Effector CD8-positive, alpha-beta T cell (primary cell): ENCODE measurements at places on chromosomes 13 and 19.

DNA sequence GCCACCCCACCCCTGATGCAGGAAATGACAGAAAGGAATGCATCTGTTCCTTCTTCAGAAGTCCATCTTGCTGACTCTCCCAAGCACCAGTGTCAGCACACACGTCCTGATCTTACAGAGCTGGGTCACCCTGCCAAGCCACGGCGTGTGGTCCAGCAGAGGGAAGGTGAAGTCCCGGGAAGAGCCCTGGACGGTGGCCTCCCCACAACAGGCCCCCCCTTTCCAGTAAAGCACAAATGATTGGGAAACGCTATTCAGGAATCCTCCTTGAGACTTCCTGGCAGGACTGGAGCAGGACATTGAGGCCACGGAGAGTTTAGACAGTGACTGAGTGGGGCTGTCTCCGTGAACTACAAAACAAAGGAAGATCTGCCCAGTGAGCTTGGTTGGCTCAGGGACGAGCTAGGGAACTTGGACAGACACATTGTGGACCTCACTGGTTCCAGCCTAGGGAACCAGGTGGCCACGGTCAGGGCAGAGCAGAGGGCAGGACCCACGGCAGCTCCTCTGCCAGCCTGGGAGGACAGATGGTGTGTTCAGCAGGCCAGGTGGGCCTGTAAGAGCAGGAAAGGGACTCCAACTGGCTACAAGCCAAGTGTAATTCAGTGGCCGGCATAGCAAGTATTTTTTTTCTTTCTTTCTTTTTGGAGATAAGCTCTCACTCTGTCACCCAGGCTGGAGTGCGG is 41.7 kb downstream of the ELL start:
- DNase-seq = no peak

DNA sequence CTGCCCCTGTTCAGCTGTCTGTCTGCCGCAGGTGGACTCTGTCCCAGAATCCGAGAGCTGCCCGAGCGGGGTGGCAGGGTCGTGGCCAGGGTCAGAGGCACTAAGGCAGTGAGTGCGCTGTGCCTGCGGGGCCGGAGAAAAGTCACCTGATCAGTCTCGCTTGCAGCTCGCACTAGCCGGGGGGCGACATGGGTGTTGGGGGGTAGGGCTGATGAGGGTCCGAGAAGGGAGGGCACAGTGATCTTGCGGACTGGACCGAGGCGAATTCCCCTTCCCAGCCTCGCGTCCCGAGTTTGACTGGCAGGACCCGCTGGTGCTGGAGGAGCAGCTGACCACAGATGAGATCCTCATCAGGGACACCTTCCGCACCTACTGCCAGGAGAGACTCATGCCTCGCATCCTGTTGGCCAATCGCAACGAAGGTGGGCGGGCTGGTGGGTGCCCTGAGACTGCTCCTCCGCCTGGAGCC is 627 bp downstream of the GCDH start:
- DNase-seq = no peak

DNA sequence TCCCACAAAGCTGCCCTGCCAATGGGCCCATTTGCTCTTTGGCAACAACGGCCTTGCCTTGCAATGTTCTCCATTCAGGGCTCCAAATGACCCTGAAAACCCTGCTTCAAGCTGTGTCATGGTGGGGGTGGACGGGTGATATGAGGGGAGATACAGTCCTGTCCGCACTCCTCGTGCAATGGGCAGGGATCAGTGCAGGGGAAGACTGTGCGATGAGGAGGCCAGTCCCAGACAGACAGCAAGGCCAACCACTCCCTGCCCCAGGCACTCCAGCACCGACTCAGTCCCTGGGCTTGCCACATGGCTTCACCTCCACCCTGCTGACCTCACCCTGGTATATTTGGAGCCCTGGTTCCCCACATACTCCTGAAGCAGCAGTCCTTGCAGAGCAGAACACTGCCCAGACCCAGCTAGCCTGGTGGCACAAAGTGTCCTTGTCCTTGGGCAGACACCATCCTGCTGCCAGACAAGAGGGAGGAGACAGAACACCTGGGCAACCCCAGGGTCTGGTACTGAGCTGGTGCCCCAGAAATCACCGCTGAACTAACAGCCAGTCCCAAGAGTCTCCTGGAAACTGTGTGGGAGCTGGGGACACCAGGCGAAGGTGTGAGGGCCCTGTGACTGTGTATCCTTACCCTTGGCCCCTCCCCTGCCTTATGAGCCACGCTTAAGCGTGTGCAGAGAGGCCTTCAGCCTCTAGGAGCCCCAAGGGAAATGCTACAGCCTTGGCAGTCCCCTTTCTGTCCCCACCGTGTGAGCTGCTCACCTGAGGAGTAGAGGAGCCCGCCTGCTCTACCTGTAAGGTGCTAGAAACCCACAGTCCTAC is 9.1 kb upstream of the SLC35E1 start:
- no peak for DNase-seq

DNA sequence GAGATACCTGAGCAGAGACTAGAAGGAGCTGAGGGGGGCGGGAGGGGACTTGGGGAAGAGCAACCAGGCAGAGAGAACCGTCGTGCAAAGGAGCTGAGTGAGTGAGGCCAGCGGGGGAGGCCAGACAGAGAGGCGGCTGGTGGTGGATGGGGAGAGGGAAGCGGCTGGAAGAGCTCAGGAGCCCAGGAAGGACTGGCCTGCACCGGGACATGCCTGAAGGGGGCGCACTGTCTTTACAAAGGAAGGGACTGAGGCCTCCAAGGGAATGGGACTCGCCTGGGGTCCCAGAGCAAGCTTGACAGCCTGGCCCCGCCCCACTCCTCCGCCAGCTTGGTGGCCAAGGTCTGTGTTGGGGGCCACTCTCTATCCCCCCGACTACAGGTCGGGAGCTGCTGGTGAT is 14.9 kb downstream of the ONECUT3 start:
- no peak for DNase-seq

DNA sequence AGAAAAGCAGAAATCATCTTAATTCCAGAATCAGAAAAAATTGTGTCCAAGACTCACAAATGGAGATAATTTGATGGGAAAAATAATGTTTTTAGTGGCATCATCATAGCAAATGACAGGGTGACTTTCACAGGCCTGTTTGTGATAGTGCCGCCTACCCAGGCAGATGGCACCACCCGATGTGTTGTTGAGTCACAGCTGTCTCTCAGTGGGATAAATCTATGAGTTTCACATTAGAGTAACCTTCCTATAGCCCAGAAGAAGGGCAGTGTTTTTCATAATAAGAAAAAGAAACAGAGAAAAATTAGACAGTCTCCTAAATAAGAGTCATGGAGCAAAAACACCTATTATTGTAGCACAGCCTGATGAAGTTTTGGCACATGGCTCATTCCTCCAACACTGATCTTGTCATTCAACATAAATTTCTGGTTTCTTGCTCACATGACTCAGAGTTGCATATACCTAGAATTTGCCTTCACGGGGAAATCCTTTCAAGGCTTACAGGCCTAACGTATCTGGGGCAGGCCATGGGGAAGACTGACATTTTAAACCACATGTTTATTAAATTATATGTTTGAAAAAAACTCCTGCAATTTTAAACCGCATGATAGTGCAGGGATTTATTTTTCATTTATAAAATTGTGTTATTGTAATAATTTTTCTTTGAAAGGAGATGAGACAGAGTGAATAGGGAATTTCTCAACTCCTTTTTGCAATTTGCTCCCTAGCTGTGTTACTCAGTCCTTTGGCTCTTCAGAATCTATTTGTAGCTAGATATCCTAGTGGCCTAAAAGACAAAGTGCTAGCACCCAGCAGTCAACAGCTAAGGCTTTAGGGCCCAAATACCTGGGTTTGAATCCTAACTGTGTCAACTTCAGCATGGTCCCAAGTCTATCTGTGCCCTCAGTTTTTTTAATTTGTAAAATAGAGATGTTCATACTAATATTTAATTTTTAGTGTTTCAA is 393.7 kb downstream of the NDFIP2 start:
- no peak for DNase-seq

DNA sequence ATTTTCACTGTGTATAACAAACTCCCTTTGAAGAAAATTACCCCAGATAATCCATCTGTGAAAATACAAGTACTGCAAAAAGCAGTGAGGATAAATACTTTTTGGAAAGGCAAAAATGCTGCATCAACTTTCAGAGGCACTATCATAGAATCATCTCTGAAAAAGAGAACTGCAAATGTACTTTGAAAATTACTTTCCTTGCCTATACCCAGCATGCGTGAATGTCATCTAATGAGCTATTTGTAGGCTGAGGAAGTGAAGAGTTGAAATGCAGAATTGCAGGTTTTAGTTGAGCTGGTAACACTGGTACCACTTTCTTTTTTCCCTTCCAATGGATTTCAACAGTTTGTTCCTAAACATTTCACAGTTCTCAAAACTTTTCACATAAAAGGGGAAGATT is 196.7 kb downstream of the TBC1D4 start:
- no peak for DNase-seq

- DNase-seq = no peak
Observed at GRCh38 chr19:6092329-6093286, 17.7 kb downstream of the RFX2 start.

- no peak for DNase-seq
Observed at GRCh38 chr13:51998723-51999509, 12.3 kb downstream of the ATP7B start.

- no peak for DNase-seq
Observed at GRCh38 chr19:53504885-53505284, 33.1 kb upstream of the ZNF331 start.

DNA sequence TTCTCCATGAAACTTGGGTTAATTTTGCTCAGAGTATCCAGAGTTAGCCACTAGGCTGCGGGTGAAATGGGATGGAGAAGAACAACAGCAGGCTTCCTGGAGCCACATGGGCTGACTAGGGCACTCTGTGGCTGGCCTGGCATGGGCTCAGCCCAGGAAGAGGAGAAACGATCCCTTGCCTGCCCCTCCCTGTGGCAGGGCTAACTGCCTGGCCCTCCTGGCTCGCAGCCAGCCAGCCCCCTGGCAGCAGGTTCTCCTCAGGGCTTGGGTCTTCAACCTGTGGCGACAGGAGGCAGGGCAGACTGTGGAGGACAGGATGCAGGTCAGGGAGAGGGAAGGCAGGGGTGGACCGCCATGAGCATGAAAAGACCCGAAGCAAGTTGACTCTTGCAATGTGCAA is 78.7 kb upstream of the GPR183 start:
- DNase-seq = no peak

GRCh38 chr19:16223746-16224145 is 26.0 kb downstream of the AP1M1 start:
- no peak for DNase-seq

DNA sequence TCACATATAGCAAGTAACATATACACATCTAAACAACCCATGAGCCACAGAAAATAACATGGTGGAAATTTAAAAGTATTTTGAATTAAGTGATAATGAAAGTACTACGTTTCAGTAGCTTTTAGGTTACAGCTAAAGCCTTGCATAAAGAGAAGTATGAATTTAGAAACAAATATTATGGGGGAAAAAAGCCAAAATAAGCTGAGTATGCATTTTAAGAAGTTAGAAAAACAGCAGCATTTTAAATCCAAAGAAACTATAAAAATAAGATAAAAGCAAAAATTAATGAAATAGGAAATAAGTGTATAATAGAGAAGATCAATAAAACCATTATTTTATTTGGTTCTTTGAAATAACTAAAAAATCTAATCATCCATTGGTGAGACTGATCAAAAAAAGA is 89.8 kb upstream of the ARHGEF7 start:
- no peak for DNase-seq

- no peak for DNase-seq
Observed at GRCh38 chr19:45462174-45462573, 5.6 kb upstream of the FOSB start.

GRCh38 chr19:15810335-15810734 is 5.1 kb downstream of the OR10H1 start:
- DNase-seq = no peak

DNA sequence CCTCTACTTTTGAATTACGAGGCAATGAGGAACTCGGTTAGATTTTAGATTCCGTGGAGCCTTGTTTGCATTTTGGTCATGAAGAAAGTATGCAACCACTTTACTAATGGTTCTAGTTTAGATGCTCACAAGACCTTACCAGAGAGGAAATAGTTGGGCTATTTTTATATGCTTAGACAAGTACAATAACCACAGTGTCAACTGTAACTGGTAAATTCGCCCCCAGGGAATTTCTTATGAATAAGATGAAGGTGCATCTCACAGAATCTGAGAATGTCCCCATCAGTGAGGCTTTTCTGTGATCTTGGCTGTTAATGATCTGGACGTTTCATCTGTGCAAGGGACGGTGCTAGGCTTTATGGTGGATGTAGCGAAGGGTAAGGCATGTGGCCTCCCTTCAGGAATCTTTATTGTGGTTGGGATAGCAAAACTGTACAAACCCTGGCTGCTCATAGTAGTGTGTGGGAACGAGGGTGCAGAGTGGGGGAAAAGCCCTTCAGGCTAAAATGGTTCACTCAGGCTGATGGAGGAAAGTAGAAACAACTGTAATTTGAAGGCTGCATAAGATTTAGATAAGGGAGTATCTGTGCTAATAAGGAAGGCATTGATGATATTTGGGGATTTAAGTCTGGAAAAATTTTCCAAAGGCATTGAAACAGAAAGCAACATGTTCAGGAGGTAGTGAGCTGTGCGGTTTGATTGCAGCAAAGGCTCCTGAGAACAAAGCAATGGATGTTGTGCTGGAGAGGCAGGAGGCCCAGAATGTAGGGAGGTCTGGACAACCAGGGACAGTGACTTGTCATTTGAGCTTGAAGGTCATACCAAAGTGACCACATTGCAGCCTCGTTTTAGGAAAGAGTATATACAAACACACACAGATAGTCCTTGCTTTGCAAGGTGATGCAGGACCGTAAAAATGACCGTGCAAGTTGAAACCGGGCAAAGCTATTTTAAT is 28.4 kb downstream of the UBAC2 start:
- no peak for DNase-seq

GRCh38 chr13:37074703-37075102 is 15.2 kb upstream of the SUPT20H start:
- DNase-seq = no peak
